GM12865 (cell line): ENCODE measurements at places on chromosomes 3 and 15.
A peak's percentile ranks its signal among the peaks of the same experiment; 100 is the strongest.

DNA sequence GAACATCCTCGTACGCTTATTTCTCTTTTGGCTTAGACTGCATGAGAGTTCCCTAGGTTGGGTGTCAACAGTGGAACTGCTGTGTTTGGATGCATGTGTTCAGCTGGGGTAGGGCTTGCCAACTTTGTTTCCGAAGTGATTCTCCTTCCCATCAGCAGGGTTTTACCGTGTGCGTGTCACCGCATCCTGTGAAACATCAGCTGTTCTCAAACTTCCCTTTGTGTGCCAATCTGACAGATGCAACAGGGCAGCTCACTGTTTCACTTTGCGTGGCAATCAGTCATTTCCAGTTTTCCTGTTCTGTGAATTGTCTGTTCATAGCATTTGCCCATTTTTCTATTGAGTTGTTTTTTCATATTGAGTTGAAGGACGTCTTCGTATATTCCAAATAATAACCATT is 218.8 kb downstream of the VPS13C start:
- DNase-seq = peak; percentile 35

- DNase-seq = no peak
Observed at GRCh38 chr15:74170071-74170844, 3.3 kb upstream of the ISLR start.

DNA sequence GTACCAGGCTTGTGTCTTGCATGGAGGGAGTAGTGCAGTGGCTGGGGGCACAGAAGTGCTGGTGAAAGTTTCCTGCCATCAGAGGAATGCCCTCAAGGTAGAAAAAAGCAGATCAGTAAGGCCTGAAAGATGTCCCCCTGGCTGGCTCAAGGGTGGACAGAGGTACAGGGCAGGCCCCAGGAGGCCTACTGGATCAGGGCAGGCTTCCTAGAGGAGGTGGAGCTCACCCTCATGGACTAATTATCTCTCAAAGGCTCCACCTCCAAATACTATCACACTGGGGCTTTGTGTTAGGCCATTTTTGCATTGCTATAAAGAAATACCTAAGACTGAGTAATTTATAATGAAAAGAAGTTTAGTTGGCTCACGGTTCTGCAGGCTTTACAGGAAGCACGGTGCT is 7.8 kb downstream of the SPSB4 start:
- no peak for DNase-seq

DNA sequence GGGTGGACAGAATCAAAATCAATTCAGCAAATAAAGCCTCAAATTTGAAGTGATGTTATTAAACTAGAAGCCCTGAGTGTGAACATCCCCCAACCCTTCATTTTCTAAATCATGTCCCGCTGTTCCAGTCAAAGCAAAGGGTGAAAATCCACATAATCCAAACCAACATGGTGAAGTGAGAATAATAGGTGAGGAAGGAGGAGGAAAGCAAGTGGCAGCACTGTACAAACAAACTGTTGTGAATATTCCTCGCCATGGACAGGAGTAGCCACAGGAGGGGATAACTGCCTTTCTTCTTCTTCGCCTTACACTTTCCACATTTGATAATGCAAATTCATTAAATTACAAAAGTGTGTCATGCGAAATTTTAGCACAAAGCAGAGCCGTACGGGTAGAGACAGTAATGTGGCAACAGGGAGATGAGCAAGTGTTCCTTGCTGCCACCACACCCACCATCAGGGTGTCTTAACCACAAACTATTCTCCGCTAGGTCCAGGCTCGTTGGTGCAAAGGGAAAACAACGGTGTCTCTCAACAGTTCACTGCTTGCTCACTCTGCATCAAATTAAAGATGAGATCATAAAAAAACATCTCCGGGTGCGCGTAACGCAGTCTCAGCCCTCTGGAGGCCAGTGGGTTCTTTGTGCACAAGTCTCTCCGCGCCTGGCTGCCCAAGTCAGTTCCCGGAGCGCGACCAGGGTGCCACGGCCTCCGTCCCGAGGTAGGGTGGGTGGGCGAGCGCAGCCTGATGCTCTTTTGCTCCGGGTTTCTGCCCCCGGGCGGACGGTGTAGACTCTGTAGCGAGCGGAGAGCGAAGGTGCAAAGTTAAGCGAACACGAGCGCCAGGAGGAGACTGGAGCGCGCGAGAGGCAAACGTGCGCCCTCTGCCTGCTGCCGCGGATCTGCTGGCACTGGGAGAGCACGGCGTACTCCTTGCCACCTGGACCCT is 6.7 kb downstream of the EPHA3 start:
- DNase-seq = peak; percentile 46

GRCh38 chr3:123318374-123318773 is 116.6 kb downstream of the SEC22A start:
- no peak for DNase-seq

GRCh38 chr3:17372362-17373210 is 369.8 kb downstream of the TBC1D5 start:
- no peak for DNase-seq
